Activated CD8-positive, alpha-beta memory T cell treated with anti-CD3 and anti-CD28 coated beads, Interleukin-2, amount 50 U/mL, for 48 hours (primary cell): ENCODE measurements at places on chromosomes 13 and 19.

- DNase-seq = no peak
Measured at GRCh38 chr19:34667349-34668076, 9.4 kb downstream of the SCGB2B2 start.

GRCh38 chr19:52542984-52543664 lies 15.7 kb downstream of the ZNF808 start:
- DNase-seq = peak; percentile 53

DNA sequence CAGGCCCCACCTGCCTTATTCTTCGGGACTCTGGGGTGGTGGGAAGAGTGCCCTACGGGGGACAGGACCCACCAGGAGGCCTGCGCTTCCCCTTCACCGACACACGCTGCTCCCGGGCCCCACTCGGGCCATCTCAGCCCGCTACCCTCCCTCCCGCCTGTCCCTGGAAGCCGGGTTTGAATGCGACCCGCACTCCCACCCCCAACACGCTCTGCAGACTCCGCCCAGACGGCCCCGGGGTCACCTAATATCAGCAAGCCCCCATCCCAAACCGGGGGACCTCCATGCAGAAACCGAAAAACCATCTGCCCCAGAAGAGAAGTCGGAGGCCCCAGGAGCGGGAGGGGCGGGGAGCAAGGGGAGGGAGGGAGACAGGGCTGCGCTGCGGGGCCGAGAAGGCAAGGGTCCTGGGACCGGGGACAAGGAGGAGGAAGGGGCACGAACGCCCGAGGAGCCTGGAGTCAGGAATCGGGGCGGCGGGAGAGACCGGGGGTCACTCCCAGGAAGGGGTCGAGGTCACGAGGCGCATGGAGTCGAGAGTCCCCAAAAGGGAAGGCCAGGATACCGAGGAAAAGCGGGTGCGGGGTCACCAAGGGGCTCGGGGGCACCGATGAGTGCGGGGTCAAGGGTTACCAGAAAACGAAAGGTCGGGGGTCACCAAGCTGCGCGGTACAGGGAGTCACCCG lies 766 bp downstream of the SBNO2 start:
- peak; percentile 68 for DNase-seq

GRCh38 chr13:110187641-110188161 lies 119.3 kb downstream of the COL4A1 start:
- no peak for DNase-seq

GRCh38 chr13:81442904-81443303 lies 1102.0 kb upstream of the SPRY2 start:
- DNase-seq = no peak

DNA sequence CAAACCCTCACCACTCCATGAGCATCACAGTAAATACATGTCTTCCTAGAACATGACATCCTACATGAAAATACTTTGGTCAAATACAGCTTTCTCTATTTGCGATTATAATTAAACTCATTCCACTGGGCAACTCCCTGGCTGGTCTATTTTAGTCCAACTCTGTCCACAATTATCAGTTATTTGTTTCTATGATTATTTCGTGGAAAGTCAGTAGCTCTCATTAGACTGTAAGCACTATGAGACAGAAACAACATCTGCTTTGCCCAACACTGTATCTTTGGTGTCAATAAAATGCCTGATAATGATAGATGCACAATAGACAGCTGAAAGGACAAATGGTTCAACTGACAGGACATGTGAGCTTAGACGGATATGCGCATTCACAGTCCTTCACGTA lies 292.0 kb downstream of the KLF12 start:
- DNase-seq = no peak

GRCh38 chr13:113407531-113408393 lies 43.8 kb upstream of the GRTP1 start:
- no peak for DNase-seq

DNA sequence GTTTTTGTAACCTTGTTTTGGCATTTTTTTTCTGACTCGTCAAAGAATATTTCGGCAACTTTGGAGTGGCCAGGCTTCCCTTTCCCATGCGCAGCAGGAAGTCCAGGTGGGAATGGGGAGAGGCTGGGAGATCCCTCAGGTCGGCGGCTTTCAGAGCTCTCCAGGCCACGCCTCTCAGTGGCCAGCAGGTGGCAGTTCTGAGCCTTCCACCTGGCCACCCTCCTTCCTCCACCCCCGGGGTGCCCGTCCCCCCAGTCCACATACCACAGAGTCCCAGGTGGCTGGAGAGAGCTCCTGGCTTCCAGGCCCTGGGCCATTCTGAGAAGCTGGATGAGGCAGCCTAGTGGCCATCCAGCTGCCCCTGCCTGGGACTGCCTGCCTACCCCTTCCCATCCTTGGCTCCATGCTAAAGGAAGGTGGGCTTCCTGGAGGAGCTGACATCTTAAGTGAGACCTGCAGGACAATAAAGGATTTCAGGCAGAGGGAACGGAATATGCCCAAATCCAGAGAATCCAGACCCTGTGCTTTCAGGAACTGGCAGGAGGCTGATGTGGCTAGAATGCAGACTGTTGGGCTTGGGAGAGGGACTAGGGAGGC lies 46.3 kb downstream of the CCNE1 start:
- peak; percentile 68 for DNase-seq

DNA sequence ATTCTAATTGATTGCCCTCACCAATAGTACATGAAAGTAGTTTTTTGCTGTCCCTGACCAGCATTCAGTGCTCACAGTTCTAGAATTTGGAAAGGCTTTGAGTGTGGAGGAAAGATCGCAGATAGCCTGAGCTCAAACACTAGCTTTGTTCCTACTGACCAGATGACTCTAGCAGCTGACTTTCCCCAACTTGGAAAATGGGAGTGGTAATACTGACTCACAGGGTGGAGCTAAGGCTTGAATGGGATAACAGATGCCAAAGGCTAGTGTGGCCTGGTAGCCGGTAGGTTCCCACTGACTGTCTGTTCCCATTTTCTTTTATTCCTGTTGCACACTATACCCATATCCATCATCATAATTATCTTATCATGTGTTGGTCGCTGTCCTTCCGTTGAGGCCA lies 3.7 kb downstream of the ZSCAN22 start:
- DNase-seq = no peak

DNA sequence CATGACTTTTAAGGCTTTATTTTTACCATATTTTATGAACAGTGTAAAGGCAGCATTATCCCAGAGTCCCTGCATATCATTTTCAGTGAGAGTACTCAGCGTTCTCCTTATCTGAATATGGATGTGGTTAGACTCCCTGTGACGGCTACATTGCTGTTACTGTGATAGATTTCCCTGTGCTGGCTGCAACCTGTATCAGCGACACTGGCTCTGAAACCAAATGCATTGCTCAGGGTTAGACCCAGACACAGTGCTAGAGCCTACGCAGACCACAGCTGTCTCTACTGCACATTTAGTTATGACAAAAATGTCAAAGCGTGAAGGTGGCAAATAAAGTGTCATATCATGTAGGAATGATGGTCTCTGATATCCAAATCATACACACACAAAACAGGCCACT lies 138.0 kb downstream of the ENOX1 start:
- no peak for DNase-seq

DNA sequence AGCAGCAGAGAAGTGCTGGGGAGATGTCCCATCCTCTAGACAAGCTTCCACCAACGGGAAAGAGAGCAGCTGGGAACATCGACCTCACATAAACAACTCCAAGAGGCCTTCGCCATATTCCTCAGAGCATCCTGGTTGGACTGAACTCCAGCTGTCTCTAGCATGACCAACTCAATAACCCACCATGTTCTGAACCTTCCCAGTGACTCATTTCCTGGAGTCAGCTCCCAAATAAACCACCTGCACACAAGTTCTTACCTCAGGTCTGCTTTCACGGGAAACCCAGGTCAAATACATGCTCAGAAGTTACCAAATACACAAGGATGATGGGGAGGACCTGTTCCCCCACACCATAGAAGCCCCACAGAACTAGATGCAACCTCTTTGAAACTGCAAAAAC lies 878.5 kb downstream of the UQCRFS1 start:
- DNase-seq = no peak

GRCh38 chr13:110186231-110186855 lies 120.6 kb downstream of the COL4A1 start:
- DNase-seq = no peak

- no peak for DNase-seq
Measured at GRCh38 chr19:485077-485476, 11.2 kb upstream of the MADCAM1 start.

DNA sequence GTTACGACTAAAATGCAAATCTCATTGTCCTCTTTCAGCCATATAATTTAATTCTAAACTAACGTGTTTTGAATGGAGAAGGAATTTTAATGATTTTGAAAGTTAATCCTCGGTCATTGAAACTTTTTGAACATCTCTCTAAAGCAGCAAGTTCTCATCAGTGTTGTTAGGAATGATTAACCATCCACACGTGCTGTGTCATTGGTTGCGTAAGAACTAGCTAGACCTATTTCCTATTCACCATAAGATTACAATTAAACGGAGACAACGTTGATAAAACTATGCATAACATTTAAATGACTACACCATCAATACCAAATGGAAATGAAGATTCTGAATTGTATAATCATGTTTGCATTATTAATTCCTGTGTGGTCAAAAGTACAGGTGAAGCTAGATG lies 155.6 kb upstream of the IRS2 start:
- no peak for DNase-seq

DNA sequence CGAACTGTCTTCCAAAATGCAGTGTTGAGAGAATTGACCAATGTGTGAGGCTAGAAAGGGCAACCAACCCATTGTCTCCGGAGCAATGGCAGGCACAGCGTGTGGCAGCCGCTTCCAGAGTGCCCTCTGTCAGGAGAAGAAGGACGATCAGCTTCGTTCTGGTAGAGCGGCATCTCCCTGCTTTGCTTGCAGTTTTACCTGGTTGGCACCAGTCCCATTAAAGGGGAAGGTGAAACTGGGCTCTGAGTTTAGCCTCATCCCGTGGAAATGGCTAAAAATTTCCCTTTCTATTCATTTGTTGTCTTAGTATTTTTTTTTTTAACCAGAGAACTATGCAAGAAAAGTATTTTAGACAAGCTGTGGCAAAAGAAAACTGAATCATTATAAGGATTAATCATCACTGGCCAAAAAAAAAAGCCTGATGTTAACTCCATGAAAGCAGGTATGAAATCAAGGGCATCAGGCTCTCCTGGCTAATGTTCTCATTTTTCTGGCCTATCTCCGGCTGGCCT lies 81.5 kb upstream of the SLC7A1 start:
- DNase-seq = no peak

DNA sequence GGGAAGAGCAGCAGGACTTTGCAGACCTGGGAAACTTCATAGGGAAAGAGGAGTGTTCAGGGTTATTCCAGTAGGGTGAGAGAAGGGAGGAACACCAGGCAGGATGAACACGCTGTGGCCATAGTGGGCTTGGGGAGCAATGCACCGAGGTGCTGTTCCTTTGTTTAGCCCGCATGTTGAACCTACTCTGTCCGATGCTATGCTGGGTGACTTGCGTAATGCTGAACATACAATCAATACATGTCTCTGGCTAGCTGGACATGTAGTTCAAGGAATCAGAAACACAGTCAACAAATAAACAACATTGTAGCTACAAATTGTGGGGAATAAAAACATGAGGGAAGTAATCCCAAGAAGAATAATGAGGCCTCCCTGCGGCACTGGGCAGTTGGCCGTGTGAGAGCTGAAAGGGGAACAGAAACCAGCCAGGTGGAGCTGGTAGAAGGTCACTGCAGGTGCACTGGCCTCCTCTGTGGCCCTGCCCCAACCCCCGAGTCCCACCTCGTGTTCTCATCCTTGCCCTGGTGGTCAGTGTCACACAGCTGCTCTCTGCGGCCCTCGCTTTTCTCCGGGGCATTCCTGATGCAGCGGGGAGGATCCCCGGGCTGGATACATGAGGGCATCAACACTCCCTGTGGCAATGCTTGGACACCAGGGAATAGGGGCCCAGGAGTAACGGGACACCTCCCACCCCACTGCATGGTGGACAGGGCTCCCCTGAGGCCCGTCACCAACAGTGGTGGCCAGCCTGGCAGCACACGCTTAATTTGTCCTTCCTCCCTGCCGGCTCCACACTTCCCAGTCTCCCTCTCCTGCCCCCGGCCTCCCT lies 36.9 kb upstream of the TUBGCP3 start:
- DNase-seq = no peak

- no peak for DNase-seq
Measured at GRCh38 chr13:98399756-98400155, 177.2 kb downstream of the STK24 start.

- peak; percentile 79 for DNase-seq
Measured at GRCh38 chr19:1725100-1726064, 27.9 kb upstream of the ONECUT3 start.

- DNase-seq = no peak
Measured at GRCh38 chr13:90673746-90674145, 673.7 kb upstream of the MIR17HG start.

- DNase-seq = no peak
Measured at GRCh38 chr19:28009696-28010095, 1203.3 kb downstream of the UQCRFS1 start.

GRCh38 chr13:36051082-36051481 lies 80.1 kb downstream of the DCLK1 start:
- no peak for DNase-seq

- DNase-seq = no peak
Measured at GRCh38 chr13:94641409-94641941, 39.8 kb downstream of the GPR180 start.

DNA sequence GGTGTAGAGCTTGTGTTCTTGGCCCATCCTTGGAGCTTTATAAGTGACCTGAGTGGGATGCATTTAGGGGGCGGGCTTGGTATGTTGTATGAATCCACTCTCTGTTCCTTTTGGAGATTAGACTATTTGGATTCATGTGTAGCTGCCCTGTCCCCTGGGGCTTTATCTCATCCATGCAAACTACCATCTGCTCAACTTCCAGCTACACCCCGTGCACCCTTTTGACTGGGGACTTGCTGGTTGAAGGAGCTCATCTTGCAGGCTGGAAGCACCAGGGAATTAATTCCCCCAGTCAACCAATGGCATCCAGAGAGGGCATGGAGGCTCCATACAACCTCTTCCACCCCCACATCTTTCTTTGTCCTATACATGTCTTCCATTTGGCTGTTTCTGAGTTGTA lies 6.1 kb downstream of the CLEC4M start:
- no peak for DNase-seq

GRCh38 chr19:43798026-43798545 lies 4.2 kb downstream of the LYPD5 start:
- DNase-seq = no peak

DNA sequence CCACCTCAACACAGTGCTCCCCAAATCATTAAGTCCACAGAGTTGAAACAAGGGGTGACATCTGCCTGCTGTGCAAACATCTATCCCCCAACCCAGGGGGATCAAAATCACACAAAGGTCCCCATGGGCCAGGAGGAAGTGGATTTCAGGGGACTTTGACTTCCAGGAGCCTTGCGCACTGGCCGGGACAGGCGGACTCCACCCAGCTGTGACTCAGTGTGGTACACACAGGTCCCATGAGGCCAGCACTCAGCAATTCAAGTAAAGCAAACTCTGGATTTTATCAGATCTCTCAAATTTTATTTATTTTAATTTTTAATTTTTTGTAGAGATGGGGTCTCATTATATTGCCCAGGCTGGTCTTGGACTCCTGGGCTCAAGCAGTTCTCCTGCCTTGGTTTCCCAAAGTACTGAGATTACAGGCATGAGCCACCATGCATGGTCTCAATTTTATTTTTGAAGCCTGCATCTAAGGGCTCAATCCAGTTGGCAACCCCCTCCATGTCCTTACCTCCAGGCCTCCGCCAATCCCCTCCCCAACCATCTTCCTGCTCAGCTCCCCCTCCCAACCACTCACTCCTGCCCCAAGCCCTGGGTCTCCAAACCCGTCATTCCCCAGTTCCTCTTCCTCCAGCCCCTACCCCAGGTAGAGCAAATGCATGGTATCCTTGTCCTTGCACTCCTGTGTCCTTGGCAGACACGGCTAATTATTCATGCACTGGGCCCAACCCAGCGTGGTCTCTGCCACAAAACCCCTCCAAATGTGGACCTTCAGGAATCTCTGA lies 18.2 kb downstream of the ARHGAP33 start:
- no peak for DNase-seq

GRCh38 chr19:35673121-35673804 lies 6.9 kb downstream of the UPK1A start:
- peak; percentile 75 for DNase-seq
